ENCODE measurements at places on chromosomes 11 and 22.

DNA sequence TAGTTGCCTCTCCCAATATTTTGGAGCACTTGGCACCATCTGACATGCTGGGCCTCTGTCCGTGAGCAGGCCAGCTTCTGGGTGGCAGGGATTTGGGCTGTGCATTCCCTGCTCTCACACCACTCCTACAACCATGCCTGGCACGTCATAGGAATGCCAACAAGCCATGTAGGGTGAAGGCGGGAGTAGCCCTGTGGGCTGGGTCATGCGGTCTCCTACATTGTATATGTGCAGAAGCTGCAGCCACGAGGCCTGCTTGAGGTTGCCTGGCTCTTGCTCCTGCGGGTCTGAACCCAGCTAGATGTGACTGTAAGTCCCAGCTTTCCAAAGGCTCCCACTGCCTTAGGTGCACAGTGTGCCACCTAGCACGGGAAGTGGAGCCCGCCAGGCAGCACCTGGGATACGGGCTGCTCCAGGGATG is 14.5 kb downstream of the MYEOV start:
- DNase-seq, result no peak

- peak; percentile 32 for DNase-seq
Measured at GRCh38 chr22:32474635-32475467, at the start of gene FBXO7. TSS of gene FBXO7 (plus strand) at chr22:32474811. CDS start at chr22:32475003, 192 bp downstream.

- no peak for DNase-seq
Measured at GRCh38 chr22:20433686-20434241, 3.9 kb downstream of the SCARF2 start.

DNA sequence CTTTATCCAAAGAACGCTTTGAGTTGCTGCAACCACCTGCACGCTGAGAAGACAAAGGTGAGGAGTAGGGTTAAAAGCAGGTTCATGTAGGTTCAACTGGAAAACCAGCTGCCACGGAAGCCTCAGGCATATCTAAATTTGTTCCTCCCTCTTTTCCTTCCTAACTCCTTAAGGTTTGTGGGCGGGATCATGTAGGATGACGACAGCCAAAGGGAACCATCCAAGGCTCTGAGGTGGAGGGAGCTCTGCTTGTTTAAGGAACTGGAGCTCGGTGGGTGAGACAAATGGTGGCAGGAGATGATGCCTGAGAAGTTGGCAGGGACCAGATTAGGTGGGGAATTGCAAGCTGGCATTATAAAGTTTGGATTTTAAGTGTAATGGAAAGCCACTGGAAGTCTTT is 60.3 kb downstream of the SPON1 start:
- DNase-seq, result no peak

GRCh38 chr11:48063424-48063978 is 83.1 kb downstream of the PTPRJ start:
- peak; percentile 86 for DNase-seq

GRCh38 chr11:2432171-2432621 is 12.1 kb downstream of the TRPM5 start:
- no peak for DNase-seq

Measured in skeletal muscle cell (primary cell).